GF-D8 (cell line): ENCODE measurements at places on chromosomes 12 and 14.
A peak's percentile ranks its signal among the peaks of the same experiment; 100 is the strongest.

GRCh38 chr12:121005346-121005815 lies 10.9 kb downstream of the C12orf43 start:
- DNase-seq = no peak

DNA sequence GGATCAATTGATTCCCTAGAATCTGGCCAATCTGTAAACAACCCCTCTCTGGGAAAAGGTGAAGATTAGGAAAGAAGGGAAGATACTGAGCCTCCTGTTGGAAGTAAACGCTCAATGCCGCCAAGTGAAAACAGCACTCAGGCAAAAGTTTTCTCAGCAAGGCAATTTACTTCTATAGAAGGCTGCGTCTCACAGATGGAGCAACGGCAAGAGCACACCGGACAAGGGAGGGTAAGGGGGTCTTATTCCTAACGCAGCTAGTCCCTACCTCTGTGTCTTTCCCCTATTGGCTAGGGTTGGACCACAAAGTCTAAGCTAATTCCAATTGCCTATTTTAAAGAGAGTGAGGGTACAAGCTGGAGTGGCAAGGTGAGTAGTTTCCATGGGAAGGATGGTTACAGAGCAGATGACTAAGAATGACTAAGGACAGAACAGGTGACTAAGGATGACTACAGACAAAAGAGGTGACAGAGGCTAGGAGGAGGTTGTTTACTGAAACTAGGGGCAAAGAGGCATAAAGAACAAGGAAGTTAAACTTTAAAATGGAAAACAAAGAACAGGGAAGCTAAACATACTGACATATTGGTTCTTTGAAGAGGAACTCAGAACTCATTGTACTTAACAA lies 5.6 kb upstream of the TTC9 start:
- no peak for DNase-seq

DNA sequence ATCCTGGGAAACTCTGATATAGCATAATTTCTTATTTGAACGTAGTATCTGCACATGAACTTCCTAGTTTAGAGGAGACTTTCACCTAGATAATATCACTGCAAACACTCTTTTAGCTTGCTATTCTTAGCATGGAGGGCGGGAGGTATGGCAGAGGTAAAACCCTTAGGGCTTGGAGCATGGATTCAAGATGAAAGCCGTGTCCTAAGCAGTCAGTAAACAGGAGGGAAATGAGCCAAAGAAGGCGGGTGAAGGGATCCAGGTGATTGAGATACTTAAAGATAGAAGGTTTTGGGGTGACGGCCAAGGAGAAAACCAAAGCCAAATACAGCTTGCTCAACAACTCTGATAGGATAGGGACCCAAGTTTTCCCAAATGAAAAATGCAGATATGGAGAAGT lies 107.1 kb upstream of the BCAT1 start:
- no peak for DNase-seq

DNA sequence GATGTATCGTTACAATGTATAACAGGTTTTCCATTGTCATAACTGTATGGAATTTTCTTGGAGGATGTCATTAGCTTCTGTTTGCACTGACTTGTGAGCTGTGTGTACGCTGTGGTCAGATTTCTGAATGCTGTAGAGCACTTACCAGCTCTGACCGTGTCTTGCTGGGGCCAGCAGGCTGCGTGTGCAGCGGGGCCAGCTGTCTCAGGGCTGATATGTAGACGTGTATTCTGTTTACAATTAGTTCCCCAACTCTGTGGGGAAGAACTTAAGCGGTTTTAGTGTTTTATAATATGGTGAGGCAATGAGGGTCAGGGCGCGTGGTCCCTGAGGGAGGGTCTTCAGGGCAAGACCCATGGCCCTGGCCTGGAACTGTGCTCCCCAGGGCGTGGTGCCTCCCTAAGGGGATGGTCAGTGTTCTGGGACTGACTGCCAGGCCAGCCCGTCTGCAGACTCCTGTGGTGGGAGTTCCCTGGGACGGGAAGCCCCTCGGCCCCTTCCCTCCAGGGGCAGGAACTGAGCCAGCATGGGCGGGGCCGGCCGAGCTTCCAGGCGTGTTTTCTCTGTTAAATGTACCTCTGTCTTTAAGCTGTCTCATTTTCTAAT lies 18.7 kb downstream of the XRCC3 start:
- no peak for DNase-seq

DNA sequence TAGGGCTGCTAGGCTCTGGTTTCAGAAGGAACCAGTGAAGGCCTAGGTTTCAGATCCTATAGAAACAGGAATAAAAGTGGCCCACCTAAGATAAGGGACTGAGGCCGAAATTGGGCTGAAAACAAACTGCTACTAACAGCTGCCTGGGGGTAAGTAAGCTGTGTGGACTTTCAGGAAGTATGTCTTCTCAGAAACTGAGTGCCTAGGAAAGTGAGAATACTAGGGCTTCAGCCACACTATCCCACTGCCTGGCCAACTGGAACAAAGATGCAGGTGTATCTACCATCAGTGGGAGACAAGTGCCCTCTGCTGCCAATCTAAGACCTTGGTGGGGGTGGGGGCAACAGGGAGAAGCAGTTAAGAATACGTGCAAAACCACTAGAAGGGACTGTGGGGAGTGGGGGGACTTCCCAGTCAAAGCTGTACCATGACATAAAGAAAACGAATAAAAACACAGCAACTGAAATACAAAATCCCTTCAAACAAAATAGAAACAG lies 82.5 kb downstream of the MED13L start:
- no peak for DNase-seq

- DNase-seq = no peak
These were observed 511.9 kb downstream of the TMEM121 start for GRCh38 chr14:106038263-106038662.

- DNase-seq = no peak
These were observed 77.9 kb upstream of the AVPR1A start for GRCh38 chr12:63228853-63229252.

DNA sequence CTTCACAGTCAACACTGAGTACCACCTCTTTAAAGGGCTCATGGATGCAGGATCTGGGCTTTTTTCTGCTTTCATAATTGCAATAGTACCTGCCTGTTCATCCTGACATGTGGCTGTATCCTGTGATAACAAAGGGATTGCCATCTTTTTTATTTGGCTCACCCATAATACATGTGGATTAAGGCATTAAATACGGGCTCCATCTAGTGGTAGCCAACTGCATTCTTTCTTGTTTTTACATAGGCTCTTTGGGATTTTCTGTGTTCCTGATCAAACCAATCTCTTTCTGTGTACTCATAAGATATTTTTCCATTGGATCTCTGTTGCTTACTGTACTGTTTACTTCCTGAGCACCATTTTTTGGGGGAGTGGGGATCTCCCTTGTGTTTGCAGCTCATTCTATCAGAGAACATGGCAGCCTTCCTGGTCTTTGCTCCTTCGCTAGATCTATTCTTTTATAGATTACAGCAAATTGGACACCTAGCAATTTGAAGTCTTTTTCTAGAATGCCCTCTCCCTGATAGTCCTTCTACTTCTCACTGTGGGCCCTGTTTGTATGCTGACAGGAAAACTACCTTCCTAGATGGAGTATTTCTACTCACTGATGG lies 723.4 kb upstream of the MDGA2 start:
- DNase-seq = no peak

DNA sequence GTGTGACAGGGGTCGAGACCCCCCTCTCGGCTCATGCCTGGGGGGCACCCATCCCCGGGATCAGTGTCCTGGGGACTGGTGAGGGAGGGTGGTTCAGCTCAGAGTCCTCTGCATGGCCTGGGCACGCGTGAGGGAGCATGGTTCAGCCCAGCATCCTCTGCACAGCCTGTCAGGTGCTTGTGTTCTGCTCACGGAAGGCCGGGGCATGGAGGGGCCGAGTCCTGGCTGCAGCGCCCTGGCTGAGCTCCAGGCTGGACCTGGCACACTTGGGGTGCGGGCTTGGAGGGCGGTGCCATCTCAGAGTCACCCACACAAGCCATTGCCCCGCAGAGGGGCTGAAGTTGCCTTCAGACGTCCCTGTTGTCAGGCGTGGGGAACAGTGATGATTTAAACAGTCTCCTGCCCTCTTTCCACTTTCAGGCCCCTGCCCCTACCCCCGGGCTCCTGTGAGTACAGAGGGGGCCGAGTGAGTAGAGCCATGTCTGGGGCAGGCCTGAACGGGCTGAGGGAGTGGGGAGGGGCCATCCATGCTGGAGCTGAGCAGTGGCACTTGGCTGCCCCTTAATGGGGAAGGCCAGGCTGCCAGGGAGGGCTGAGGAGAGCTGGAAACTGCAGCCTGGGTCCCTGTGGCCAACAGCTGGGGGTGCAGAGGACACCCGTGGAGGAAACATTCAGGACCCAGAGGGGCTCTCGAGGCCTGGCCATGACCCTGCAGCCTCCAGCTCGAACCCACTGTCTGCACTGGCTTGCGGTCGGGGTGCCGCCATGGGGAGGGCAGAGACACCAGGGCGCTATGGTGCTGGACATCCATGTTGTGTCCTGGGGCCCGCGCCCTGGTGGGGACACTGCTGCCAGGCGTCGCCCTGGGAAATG lies 22.5 kb downstream of the FBRSL1 start:
- no peak for DNase-seq

- no peak for DNase-seq
These were observed 715 bp downstream of the CACNB3 start for GRCh38 chr12:48818831-48819590.

GRCh38 chr12:54298904-54299303 lies 1.9 kb downstream of the NFE2 start:
- DNase-seq = no peak

- no peak for DNase-seq
These were observed 10.6 kb upstream of the VWF start for GRCh38 chr12:6135071-6135470.

- DNase-seq = no peak
These were observed 433 bp downstream of the COX16 start for GRCh38 chr14:70359076-70359424.

GRCh38 chr12:38903596-38903995 lies 1.8 kb downstream of the CPNE8 start:
- peak; percentile 28 for DNase-seq
